Astrocyte (in vitro differentiated cells and primary cell): ENCODE measurements at places on chromosomes 2 and 18. TPM values are rescaled to one million over a fixed set of nuclear protein-coding genes. Genes with fewer than 3 reads are reported as not detected.

SCYGR4 gene
- total RNA-seq: not detected in 2 replicates

SP140L gene
- 32.2 and 36.8 TPM in 2 replicates for total RNA-seq

FAP gene
- total RNA-seq: 0.96 and 1.3 TPM in 2 replicates

REEP1 gene
- total RNA-seq: 0.61 and 1.1 TPM in 2 replicates
